ENCODE measurements at places on chromosomes 7 and 10. TPM values are rescaled to one million over a fixed set of nuclear protein-coding genes. Genes with fewer than 3 reads are reported as not detected.

GRCh38 chr10:71646592-71647292 is 72.8 kb downstream of the C10orf105 start:
- DNase-seq, result no peak

The AKR1D1 gene
- not detected for total RNA-seq

DNA sequence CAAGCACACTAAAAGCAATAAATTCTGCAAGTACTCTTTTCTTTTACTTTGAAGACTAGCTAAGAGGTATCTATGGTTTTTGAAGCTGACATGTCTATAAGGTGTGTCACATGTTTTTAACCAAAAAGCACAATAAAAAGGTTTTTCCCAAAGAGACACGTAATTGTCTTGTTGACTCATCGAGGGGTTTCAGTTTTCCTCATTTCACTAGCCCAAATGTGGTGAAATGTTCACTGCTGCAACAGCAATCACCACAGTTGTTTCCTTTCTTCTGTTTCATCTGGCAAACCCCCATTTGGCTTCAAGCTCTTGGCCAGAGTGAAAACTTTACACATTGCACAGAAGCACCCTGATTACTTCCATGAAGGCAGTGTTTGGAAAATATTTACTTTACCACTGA is 3.8 kb upstream of the HOXA4 start:
- no peak for DNase-seq

- no peak for DNase-seq
Measured at GRCh38 chr10:79268742-79269141, 78.5 kb upstream of the PPIF start.

The TMEM26 gene
- total RNA-seq, result not detected

The UNCX gene
- total RNA-seq, result 106 TPM

DNA sequence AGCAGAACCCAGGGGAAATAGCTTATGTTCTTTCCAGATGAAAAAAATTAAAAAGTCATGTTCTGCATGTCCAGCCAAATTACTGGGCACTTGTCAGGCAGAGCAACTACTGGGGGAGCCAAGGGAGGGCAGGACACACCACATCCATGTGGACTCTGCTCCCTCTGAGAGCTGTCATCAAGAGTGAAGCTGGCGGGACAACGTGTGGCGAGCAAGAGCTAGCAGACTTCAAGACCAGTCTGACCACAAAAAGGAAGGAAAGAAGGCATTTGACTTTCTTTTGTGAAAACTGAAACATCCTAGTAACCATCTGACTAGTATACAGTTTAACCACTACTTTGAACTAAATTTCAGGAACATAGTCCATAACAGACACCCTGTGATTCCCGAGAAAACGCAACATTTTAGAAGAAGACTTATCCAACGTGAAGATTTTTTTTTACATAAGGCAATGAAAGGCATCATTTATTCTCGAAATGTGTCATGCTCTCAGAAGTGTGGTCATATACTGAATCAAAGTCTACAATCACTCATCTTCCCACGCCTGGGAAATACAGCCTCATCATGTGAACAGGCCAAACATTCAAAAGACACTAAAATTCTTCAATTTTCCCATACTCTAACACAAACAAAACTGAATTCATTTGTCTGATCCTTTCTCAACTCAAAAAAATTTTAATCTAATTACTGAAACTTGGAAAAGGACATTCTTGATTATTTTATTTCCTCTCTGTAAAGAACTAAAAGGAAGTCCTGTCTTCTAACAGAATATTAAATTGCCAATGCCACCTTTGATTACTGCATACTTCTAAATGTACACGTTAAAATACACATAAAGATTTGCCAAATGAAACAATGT is 15.5 kb downstream of the CYTH3 start:
- no peak for DNase-seq

The ADCK2 gene
- total RNA-seq, result 9.1 TPM

The LDB3 gene
- 92.0 TPM for total RNA-seq

- DNase-seq, result no peak
Measured at GRCh38 chr7:28573651-28574301, 161.5 kb downstream of the CREB5 start.

The MYL7 gene
- total RNA-seq, result 7.6 TPM

The ANKRD61 gene
- total RNA-seq, result not detected

- peak; percentile 9 for DNase-seq
Measured at GRCh38 chr10:70561558-70561957, 41.0 kb downstream of the PRF1 start.
